ENCODE measurements at places on chromosomes 16 and 17.

DNA sequence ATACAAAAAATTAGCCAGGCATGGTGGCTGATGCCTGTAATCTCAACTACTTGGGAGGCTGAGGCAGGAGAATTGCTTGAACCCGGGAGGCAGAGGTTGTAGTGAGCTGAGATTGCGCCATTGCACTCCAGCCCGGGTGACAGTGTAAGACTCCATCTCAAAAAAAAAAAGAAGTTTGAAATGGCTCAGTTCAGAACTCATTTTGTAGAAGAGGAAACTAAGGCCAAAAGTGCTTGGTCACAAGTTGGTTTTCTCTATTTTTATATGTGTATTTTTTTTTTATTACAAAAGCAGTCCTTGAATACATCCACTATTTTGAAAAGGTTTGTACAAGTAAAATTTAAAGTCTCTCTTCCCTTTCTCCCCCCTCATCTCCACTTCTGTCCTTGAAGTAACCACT lies 5.5 kb downstream of the TAC4 start:
- no peak for DNase-seq

GRCh38 chr17:30554839-30555751 lies 77.9 kb downstream of the GOSR1 start:
- DNase-seq: no peak

- DNase-seq: no peak
Observed at GRCh38 chr17:7993972-7994589, 8.3 kb upstream of the GUCY2D start.

DNA sequence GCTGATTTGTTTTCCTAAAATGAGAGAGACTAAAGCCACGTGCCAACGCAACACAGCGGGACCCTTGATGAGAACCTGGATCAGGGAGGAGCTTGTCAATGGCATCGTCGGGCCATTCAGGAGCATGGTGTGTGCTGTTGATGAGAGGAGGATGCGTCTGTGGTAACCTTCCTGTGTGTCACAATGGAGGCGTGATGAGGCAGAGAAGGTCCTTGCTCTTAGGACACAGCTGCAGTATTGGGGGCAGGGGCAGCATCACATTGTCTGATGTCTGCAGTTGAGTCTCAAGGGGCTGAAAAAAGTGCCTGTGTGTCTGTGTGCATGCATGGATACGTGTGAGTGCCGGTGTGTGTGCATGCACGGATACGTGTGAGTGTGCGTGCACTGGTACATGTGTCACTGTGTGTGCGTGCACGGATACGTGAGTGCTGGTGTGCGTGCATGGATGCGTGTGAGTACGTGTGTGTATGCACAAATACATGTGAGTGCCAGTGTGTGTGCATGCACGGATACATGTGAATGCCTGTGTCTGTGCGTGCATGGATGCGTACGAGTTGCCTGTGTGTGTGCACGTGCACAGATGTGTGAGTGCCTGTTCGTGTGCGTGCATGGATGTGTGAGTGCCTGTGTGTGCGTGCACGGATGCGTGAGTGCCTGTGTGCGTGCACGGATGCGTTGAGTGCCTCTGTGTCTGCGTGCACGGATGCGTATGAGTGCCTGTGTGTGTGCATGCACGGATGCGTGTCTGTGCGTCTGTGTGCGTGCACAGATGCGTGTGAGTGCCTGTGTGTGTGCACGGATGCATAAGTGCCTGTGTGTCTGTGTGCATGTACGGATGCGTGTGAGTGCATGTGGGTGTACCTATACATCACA lies 39.3 kb downstream of the BAIAP2 start:
- no peak for DNase-seq

DNA sequence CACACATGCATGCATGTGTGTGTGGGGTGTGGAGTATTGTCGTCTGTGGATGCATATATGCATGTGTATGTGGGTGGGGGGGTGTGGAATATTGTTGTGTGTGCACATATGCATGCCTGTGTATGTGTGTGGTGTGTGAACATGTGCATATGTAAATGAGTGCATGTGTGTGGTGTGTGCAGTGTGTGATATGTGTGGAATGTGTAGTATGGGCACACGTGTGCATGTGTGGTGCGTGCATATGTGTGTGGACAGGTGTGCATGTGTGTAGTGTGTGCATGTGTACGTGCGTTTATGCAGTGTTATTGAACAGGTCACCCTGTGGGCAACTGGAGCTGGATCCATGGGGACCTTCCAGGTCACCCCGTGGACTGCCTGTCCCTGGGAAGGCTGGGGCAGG lies 18.7 kb downstream of the RBFOX3 start:
- no peak for DNase-seq

GRCh38 chr16:62712566-62712965 lies 676.3 kb upstream of the CDH8 start:
- DNase-seq: no peak

GRCh38 chr16:11687601-11688519 lies 19.6 kb downstream of the SNN start:
- DNase-seq: no peak

DNA sequence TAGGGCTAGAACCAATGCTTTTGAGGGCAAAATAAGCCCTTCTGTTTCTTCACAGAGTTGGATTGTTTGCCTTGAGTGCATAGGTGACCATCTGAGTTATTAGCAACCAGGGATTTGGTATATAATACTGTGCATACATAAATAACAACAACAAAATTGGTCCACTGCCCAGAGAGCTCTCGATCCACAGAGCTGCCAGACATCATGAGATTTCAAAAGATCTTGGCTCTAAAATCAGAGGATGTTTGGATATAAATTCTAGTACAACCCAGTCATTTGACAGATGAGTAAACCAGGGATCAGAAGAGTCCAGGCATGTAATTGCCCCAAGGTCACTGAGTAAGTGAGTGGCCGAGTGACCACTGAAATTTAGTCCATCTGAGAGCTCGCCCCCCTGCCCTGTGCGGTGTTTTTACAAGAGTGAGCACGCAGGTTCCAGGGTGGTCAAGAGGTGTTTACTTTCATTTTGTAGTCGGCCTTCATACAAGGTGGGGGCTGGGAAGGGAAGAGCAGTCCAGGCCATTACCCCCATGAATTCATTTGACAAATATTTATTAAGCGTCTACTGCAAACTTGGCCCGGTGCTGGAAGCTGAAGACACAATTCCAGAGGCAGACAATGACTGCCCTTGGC lies 1.8 kb upstream of the MT2A start:
- DNase-seq: no peak

- DNase-seq: peak; percentile 36
Observed at GRCh38 chr17:4304417-4305027, 40.7 kb upstream of the ANKFY1 start.

Measured in MV-4-11 (cell line).